ENCODE measurements at places on chromosomes 3 and 15.

DNA sequence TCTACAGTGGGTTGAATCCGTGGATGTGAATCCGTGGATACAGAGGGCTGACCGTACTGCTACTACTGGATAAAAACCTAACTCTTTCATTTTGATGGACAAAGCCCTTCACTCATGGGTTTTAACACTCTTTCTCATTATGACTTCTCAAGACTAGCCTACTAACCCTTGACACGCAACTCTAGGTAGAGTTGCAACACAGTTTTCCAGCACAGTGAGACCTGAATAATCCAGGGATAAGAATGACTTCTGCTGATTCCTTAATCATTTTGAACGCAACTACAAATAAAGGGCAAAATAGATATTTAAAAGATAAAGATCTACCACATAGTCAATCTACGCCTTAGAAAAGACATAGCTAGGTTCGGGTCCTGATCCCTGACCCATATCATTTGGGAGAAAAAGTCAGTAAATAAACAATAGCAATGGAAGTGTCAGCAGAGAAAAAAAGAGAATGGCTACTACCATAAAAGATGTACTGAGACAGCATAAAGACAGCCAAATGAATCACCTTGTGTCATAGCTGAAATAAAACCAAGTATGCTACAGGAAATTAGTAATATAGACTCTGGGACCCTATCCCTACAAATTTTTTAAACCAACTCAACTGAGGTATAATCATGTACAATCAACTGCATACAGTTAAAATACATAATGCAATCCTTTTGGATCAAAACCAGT, 87.6 kb downstream of the DPH6 start:
- DNase-seq, result no peak

GRCh38 chr3:24545887-24546286, 51.2 kb upstream of the THRB start:
- no peak for DNase-seq

DNA sequence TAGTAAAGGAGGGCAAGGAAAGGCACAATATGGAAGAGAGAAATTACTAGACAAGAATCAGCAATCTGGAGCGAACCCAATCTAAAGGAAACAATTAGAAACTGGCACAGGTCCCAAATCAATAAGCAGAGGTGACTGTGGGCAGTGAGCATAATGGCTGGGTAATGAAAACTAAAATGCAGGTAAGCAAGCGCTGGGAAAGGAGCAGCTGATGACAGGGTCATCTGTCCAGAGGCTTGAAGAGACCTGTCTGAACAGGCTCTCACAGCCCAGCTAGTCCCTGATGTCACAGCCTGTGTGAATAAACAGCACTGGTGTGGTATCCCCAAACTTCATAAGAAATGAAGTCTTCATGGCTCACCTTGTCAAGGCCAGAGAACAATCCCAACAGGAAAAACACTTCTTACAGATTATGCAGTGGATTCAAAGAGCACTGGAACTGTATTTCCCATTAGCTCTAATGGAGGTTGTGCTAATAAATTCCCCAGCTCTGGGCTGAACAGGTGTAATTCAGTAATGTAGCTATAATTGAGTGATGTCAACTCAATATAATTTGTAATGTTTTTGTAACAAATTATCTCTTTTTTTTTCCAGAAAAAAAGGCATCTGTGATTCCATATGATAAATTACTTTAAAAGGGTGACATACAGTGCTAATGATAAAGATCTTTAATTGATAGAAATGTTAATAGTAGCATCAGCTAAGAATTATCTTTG, 197.3 kb downstream of the FHIT start:
- no peak for DNase-seq

GRCh38 chr3:169913323-169913722, 2.0 kb downstream of the SAMD7 start:
- no peak for DNase-seq

DNA sequence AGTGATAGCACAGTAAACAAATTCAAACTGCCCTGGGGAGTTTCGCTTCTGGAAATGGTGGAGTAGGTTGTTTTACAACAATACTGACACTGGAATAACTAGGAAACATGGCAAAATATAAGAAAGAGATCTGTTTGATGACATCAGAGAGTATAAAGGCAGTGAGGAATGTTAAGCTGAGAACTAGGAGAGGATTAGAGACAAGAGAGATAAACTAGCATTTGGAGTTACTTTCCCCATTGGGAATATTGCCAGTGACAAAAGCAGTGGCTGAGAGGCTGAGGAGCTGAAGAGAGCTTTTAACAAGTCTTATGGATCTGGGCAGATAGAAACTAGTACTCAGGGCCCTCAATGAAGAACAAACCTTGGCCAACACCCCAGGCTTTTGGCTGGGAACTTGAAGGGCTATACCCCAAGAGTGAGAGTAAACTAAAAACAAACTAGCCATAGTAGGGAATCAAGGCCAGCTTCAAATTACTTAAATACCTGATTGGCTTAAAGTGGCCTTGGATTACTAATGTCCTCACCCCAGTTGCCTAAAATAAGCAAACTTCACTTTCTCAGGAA, 280.4 kb downstream of the KLF13 start:
- DNase-seq, result no peak

DNA sequence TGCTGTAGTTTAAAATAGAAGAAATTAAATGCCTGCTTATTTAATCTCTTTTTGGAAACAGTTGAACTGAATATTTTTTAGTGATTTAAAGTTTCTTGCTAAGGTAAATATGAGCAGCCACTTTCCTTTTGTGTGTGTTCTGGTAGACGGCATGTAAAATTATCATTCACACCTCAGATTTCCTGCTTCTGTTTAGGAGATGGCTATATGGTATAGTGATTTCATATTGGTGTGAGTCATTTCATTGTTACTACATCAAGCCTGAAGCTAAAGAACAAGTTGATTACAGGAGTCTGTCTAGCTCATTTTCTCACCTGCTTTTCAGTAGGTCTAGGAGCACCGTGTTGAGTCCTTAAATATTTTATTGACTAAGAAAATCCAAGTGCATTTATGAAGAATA, 2.2 kb downstream of the LRCH3 start:
- DNase-seq, result peak; percentile 22

GRCh38 chr3:27661797-27662196, 60.3 kb downstream of the EOMES start:
- DNase-seq, result no peak

DNA sequence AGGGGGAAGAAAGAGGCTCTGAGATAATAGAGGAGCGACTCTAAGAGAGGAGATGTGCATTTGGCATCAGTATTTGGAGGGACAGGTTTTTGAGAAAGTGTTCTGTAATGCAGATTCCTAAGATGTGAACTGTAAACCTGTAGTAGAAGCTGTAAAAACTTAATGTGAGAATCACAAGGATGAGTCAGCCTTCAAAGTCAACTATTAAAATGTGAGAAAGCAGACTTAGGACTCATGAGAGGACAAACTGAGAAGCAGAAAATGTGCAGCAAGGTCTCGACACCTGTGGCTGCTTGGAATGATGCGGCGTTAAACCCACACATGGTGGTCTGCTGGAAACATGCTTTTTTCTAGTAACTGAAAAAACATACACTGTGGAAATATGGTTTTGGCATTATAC, 36.0 kb downstream of the USP13 start:
- DNase-seq, result peak; percentile 73

GRCh38 chr3:65992106-65992505, 46.6 kb downstream of the MAGI1 start:
- no peak for DNase-seq

GRCh38 chr3:105529456-105529855, 162.7 kb downstream of the ALCAM start:
- no peak for DNase-seq

DNA sequence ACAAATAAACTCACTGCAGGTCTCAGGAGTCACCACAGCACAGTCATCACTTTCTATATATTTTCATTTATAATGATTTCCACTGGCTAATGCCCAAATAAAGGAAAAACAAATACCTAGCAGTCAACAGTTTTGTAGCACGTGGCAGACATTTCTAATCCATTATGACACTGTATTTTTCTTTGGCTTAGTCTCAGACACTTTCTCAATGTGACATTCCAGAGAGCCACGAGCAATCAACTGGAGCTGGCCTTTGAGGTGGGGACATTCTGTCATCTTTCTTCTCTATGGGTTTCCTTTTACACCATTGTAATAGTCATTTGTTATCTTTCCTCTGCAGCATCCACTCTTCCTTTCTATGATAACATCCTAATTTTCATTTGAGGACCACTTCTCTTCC, 119.7 kb downstream of the WNT5A start:
- DNase-seq, result no peak

DNA sequence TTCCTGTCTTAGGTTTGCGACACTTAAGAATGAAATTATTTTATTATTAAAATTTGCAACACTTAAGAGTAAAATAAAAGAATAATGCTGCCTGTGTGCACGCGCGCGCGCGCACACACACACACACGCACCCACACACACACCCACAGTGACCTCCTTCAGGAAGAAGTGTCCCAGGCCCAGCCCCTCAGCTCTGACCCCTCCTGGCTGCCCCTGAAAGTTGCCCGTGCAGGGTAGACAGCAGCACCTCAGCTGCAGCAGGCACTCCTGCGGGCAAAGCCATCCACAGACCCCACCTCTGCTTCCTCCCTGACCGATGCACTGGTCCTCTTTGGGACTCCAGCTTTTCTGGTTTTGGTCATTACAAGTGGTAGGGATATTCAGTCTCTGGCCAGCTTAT, 478.2 kb downstream of the NTRK3 start:
- DNase-seq, result no peak

GRCh38 chr3:73743551-73743950, 118.8 kb upstream of the PDZRN3 start:
- no peak for DNase-seq

- DNase-seq, result no peak
These were observed 253.9 kb downstream of the EDEM1 start for GRCh38 chr3:5441401-5441800.

DNA sequence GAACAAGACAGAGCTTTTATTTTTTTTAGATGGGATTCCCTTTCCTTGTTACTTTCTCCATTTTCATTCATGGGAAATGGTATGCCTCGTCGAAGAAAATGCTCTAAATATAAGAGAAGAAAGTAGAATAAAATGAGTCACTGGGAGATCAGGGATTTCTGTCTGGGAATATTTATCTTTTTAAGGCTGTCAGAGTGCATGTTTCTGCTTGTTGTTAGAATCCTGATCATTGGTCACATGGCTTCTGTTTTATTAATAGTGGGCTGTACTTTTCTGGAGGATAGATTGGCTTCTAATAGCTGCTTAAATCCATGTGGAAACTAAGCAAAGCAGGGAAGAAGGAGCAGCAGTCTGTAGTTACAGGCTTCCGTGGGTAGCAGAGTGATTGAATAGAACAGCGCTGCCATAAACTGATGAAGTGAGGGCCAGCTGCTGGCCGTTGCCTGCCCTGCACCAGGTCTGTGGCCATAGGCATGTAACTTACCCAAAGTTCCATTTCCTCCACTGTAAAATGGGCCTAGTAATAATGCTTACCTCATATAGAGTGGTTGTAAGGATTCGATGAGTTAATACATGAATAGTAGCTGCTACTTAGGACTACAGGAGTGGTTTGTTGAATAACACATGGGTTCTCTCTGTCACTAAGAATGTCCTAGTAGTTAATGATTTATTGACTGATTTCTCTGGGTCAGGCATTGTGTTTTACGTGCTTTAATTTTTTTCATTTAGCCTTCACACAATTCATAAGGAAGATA, 289.9 kb downstream of the SATB1 start:
- no peak for DNase-seq

- no peak for DNase-seq
These were observed 199.9 kb downstream of the FNDC3B start for GRCh38 chr3:172239218-172239790.
